ENCODE measurements at places on chromosomes 5 and 9.

DNA sequence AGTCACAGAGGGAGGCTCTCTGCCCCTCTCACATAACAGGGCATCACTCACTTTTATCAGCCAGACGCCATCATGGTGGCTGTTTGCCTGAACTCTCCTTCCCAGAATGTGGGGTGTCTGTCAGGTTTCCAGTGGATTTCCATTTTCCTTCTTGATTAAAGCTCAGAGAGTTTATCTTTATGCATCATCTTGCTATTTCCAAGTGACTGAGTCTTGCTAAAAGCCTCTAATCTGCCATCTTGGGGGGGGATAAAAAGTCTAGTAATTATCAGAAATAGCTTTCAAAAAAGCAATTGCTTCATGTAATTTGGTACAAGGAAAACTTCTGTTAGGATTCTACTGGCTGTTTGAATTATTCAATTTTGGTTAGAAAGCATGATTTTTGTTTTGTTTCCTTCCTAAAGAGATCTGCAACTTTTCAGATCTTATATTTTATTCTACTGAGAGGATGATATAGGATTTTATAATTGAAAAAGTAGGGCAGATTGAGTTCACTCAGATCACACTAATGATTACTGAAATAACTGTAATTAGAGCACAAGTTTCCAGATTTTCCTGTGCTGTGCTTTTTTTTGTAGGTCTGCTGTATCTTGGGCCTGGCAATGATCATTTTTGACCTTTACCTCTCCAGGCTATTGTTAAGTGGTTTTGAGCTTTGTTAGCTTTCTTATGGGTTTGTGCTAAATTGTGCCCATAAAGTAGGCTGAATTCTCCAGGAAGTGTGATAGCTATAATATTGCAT lies 661.5 kb downstream of the TLE4 start:
- DNase-seq = no peak

GRCh38 chr9:113474360-113475028 lies 11.0 kb downstream of the RGS3 start:
- DNase-seq = no peak

DNA sequence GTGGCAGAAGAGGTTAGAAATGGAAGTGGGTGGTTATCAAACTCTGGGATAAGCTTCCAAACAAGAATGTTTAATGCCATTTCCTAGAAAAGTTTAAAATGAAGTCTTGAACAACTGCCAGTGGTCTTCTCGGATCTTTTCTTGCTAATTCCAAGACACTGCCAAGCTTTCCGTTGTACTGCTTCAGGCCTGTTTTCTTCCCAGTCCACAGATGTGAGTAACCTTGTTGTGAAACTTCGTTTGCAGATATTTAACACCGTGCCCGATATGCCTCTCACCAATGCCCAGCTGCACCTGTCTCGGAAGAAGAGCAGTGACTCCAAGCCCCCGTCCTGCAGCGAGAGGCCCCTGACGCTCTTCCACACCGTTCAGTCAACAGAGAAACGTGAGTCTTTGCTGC lies 269.8 kb downstream of the NR3C1 start:
- DNase-seq = no peak

DNA sequence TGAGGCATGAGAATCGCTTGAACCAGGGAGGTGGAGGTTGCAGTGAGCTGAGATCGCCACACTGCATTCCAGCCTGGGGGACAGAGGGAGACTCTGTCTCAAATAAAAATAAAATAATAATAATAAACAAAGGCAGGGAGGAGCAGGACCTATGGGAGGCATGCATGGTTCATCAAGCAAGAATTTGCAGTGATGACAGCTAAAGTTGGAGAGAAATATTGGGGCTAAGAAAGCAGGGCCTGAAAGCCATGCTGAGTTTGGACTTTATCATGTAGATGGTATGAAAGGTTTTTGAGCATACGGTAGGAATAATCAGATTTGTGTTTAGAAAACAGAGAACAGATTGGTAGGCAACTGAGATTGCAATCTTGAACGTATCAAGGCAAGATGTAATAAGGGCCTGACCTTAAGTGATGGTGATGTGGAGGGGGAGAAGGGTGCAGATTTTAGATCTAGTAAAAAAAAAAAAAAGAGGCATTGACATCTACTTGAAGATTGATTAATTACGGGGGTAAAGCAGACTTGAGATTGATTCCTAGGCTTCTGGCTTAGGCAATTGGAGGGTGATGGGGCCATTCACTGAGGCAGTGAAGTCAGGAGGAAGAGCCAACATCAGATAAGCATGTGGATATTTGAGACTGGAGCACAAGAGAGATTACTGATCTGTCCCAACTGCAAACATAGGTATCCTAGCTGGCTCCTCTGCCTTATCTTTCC lies 50.7 kb downstream of the CFAP95 start:
- DNase-seq = no peak

DNA sequence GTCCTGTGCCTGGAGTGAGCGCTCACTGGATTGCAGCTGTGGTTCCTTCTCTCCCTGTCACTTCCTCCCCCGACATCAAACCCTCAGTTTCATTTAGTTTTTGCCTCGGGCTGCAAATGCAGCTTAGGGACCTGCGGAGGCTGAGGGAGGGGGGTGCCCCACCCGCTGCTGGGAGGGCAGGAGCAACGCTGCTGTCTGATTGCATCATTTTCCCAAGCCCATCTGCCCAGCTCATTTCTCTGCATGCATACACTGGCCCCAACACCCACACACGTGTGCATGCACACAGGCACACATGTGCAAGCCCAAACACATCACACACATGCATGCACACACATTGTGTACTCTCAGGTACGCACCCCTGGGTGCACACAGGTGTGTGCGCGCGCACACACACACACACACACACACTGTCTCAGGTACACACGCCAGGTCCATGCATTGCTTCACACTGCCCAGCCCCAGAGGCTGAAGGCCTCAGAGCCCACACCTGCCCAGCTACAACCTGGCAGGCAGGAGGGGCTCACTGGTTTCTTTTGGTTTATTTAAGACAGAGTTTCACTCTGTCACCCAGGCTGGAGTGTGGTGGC lies 3.4 kb downstream of the ASS1 start:
- no peak for DNase-seq

- no peak for DNase-seq
Observed at GRCh38 chr9:86487838-86488233, 133.6 kb upstream of the TUT7 start.

DNA sequence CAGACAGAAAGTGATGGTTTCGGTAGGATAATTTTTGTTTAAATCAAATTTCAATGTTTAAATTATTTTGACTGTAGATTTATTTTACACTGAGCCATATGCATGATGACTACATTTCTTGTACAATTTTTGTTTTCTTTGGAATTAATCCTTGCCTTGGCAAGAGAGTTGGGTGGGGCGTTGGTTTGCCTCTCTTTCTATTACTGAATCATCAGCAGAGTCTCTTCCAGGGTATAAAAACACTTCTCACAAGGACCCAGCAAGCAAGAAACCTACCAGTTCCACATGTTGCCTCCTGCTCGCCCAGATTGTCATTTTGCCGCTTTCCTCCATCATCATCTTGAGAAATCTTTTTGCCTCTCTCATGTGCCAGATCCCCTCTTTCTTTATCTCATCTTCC lies 455.0 kb upstream of the DMAC1 start:
- no peak for DNase-seq

DNA sequence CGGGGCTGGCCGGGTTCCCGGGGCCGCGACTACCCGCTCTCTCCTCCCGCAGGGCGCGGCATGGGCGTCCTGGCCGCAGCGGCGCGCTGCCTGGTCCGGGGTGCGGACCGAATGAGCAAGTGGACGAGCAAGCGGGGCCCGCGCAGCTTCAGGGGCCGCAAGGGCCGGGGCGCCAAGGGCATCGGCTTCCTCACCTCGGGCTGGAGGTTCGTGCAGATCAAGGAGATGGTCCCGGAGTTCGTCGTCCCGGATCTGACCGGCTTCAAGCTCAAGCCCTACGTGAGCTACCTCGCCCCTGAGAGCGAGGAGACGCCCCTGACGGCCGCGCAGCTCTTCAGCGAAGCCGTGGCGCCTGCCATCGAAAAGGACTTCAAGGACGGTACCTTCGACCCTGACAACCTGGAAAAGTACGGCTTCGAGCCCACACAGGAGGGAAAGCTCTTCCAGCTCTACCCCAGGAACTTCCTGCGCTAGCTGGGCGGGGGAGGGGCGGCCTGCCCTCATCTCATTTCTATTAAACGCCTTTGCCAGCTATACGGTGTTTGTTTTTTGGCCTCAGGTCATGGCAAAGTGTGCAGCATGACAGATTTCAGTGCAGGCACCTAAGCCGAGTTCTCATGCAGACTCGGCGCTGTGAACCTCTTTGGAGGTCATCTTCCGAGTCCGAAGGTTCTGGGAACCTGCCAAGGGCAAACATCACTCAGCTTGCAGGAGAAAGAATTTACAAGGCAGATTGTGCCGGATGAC lies 516 bp downstream of the MRPL41 start:
- peak; percentile 75 for DNase-seq

DNA sequence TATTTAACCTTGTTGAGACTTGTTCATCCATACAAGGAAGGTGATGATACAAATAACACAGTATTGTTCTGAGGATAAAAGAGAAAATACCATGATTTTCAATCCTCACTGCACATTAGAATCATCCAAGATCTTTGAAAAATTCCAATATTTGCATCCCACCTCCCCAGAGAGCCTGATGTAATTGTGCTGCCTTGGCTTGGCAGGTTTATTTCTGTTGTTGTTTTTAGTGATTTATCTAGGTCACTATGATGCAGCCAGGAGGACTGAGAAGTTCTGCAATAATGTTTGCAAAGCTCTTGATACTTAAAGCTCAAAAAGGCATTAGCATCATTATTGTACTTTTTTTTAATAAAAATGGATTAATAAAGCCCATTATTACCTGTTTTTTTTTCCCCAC lies 67.0 kb upstream of the NMUR2 start:
- DNase-seq = no peak

- no peak for DNase-seq
Observed at GRCh38 chr5:137995077-137995748, 37.7 kb downstream of the FAM13B start.

- DNase-seq = no peak
Observed at GRCh38 chr5:39441838-39442237, 17.1 kb upstream of the DAB2 start.

DNA sequence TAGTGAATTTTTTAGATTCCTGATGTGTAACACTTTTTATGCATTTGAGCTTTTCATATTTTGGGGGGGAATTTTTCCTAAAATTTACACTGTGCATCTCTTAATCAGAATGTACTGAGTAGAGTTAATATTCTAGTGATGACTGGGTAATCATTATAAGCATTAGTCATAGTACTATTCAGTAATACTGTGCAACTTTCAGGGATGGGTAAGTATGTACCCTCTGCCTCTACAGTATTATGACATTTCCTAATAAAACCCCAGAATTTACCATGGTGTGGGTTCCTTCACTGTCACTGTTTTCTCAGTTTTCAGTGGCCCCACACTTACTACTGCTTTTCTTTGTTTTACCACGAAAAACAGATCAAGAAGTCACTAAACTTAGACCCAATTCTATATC lies 2.8 kb upstream of the CMYA5 start:
- no peak for DNase-seq

DNA sequence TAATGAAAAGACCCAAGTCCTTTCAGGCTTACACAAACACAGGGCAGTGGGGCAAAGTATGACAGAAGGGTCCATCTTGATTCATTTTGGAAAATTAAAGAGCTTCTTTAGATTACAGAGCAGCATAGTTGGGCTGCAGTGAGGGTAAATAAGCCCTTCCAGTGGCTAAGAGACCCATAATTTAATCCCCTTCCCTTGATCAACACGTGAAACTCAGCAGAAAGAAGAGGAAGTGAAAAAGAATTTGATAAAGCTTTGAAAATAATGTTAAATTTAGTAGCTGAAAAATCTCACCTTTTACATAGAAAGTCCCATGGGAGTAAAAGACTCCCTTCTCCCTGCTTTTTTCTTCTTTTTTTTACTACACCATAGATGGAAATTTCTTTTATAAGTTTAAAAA lies 87.6 kb downstream of the FREM1 start:
- DNase-seq = no peak

GRCh38 chr9:110128664-110129329 lies 79.2 kb downstream of the C9orf152 start:
- no peak for DNase-seq

DNA sequence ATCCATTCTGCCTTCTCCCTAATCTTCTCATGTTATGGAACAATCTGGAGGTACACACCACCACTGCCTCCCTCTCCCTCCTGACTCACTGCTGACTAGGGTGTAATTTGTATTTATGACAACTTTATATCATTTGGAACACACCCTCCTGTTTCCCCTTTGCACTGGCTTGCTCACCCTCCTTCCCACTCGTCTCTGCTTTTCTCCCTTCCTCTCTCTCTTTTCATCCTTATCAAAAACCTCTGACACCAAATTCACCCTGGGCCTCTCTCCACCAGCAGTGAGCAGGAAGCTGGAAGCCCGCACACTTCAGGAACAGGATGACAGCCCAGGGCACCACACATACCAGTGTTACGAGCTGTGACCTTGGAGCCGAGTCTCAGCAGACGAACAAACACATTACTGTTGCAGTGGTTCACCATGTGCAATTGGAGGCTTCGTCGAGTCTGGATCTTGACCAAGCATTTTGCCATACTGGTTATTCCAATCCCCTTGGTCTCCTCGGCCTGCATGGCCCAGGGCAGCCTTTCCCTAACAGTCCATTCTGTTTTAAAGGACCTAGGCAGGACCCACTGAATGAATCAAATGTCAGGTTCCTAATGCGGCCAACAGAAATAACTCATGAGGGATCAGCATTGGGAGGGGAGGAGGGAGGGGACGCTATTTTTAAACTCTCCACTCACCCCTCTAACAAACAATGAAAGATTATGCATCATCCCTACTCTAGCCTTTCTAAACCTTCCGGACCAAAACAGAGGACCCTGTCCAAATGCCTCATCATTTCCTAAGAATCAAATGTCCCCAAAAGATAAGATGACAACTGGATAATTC lies 203.9 kb upstream of the RASEF start:
- no peak for DNase-seq

DNA sequence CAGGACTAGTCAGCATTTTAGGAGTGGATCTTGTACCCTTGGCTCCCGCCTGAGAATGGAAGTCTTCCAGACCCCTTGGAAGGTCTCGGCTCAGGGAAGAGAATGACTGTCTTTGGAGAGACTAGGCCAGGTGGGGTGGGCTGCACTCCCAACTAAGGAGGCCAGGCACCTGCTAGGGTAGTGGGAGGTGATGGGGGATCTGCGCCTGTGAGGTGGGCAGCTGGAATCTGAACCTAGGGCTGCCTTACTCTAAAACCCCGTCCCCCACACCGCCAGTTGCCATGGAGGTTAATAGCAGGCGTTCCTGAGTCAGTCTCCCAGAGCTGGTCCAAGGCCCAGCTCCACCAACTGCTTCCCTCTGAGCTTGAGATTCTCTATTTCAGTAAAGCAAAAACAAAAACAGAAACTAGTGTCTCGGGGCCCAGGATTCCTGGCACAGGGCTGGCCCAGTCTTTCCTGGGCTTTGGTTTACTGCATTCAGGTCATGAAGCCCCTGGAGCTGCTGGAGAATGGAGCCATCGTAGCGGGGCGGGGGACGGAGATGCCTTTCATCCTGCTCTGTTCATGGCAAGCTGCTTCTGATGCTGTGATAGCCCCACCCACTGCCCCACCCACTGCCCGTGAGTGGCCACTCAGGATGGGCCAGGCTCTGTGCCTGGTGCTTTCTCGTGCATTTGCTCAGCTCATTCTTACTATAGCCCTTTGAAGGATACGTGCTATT lies 57.5 kb downstream of the DAB2IP start:
- no peak for DNase-seq

Measured in suprapubic skin (tissue), 4 donors.